CD8-positive, alpha-beta memory T cell (primary cell): ENCODE measurements at places on chromosomes 1 and 21. TPM values are rescaled to one million over a fixed set of nuclear protein-coding genes. Genes with fewer than 3 reads are reported as not detected.

The RNU1-1 gene
- total RNA-seq: 1,300 TPM

- H3K4me1 ChIP-seq: peaks cover 70% of the 10 kb centered on the region
- no peak for DNase-seq
- no peaks in the 10 kb centered on the region for H3K27me3 ChIP-seq
- H3K36me3 ChIP-seq: no peaks in the 10 kb centered on the region
Measured at GRCh38 chr1:111505641-111506119, 2.2 kb upstream of the ADORA3 start.

The RHCE gene
- 0.26 TPM for total RNA-seq

The NEGR1 gene
- not detected for total RNA-seq

GRCh38 chr1:204994086-204994862 is 48.7 kb upstream of the CNTN2 start:
- H3K27me3 ChIP-seq: no peaks in the 10 kb centered on the region
- no peak overlapping the region for H3K4me3 ChIP-seq
- no peaks in the 10 kb centered on the region for H3K36me3 ChIP-seq
- no peak overlapping the region for H3K27ac ChIP-seq

DNA sequence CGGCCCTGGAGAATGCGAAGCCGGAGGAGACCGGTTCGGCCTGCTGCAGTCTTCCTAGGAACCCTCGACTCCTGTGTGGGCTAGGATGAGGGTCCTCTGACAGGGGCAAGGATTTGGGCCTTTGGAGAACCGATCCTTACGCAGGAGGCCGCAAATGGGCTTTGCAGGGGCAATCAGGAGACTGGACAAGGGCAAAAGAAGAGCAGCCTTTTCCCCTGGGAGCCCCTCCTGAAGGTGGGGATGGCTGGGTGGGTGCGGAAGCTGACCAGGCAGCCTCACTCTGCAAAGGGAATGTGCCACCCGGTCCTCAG is 111.7 kb downstream of the NAV1 start:
- no peak for DNase-seq
- no peaks in the 10 kb centered on the region for H3K4me1 ChIP-seq
- peaks cover 8% of the 10 kb centered on the region for H3K27me3 ChIP-seq
- H3K27ac ChIP-seq: no peak overlapping the region
- H3K4me3 ChIP-seq: no peak overlapping the region

DNA sequence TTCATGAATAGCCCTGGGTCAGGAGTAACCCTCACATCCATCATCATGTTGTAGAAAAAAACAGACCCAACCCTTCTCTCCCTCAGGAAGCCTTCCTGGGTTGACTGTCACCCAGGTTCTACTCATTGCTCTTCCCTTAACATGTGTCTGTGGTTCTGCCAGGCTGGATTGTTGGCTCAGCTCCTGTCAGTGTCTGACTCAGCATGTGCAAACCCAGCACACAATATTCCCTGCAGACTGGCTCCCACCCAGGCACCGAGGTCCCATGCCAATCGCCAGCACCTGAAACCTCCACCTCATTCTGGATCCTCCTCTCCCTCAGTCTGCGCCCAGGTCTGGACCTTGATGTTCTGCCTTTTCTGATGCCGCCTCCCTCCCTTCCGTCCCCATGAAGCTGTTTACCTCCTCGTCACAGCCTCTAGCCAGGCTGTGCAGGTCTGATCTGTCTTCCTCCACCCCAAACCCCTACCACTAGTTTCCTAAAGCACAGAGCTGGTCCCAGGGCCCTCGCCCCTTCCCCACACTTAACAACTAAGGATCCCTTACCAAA is 4.3 kb upstream of the S100A8 start:
- no peaks in the 10 kb centered on the region for H3K36me3 ChIP-seq
- DNase-seq: no peak
- H3K4me3 ChIP-seq: no peak overlapping the region
- H3K27me3 ChIP-seq: peaks cover 5% of the 10 kb centered on the region
- no peaks in the 10 kb centered on the region for H3K4me1 ChIP-seq

- H3K27ac ChIP-seq: no peak overlapping the region
- no peaks in the 10 kb centered on the region for H3K36me3 ChIP-seq
- no peak overlapping the region for H3K4me3 ChIP-seq
- no peaks in the 10 kb centered on the region for H3K27me3 ChIP-seq
- no peaks in the 10 kb centered on the region for H3K4me1 ChIP-seq
Measured at GRCh38 chr1:39928809-39929587, 25.9 kb upstream of the MFSD2A start.

The MYOG gene
- total RNA-seq: not detected

- no peaks in the 10 kb centered on the region for H3K36me3 ChIP-seq
- DNase-seq: no peak
- no peak overlapping the region for H3K4me3 ChIP-seq
- no peak overlapping the region for H3K27ac ChIP-seq
- H3K27me3 ChIP-seq: no peaks in the 10 kb centered on the region
Measured at GRCh38 chr1:61753998-61754508, 11.8 kb downstream of the PATJ start.

The SPOCD1 gene
- not detected for total RNA-seq

DNA sequence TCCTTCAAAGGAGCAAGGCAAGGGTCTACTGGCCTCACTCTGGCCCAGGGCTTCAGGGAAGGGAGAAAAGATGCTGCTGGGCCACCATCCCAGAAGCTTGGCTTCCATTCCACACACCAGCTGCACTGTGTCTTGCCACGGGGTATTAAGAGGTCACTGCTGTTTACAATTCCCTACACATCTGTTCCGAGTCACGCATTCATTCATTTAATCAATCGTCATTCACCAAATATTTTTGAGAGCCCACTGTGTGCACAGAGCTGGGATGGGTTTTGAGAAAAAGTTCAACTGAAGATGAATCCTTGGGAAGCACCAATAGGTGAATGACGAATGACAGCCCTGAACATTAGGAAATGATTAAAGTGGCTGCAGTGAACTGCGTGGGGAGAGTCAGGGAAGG is 101.7 kb downstream of the NAV1 start:
- no peaks in the 10 kb centered on the region for H3K36me3 ChIP-seq
- DNase-seq: no peak
- H3K4me3 ChIP-seq: no peak overlapping the region
- no peaks in the 10 kb centered on the region for H3K27me3 ChIP-seq

The LCE1D gene
- not detected for total RNA-seq

DNA sequence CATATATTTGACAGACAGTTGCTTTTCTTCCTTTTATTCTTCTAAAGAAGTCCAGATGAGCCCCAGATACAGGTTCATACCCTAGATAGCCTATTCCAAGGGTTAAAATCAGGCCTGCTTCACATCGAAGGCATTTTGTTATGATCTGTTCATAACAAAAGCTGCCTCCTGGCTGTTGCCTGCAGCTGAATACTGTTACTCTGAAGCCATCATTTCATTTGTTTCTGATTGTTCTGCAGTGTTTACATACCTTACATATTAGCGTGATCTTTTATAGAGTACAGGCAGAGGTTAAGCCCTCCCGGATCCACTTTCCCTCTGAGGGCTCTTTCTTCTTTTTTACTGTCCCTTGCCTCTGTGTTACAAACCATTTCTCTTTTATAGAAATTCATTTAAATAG is 219.0 kb upstream of the HOOK1 start:
- DNase-seq: no peak
- no peaks in the 10 kb centered on the region for H3K36me3 ChIP-seq
- H3K27me3 ChIP-seq: no peaks in the 10 kb centered on the region
- H3K4me1 ChIP-seq: no peaks in the 10 kb centered on the region
- no peak overlapping the region for H3K27ac ChIP-seq
- no peak overlapping the region for H3K4me3 ChIP-seq

DNA sequence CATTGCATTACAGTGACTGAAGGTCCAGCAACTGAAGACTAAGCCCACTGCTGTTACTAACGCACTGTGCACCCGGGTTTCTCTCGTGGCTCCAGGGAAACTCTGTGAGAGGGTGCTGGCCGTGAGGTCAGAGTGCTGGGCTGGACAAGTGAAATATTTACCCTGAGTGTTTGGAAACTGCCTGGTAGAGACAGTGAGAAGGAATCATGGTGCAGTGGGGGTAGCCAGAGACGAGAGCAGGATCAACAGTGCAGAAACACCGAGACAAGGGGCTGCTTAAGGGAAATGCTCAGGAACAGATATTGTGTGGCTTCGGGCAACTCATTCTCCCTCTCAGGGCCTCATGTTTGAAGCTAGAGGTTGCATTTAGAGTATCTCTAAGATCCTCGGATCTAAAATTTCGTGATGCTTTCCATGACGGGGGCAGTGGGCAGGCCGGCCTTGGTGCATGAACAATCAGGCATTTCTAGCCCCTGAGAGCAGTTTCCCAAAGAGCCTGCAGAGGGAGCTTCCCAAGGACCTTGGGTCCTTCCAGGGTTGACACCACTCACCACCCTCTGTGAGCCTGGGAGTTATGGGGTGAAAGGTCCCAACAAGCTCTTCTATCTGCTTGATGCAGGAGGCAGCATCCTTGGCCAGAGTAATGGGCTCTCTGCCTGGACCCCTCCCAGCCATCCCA is 9.7 kb downstream of the CD2 start:
- peaks cover 99% of the 10 kb centered on the region for H3K4me1 ChIP-seq
- H3K27ac ChIP-seq: peak overlapping the region; percentile 73
- H3K36me3 ChIP-seq: peaks cover 73% of the 10 kb centered on the region

DNA sequence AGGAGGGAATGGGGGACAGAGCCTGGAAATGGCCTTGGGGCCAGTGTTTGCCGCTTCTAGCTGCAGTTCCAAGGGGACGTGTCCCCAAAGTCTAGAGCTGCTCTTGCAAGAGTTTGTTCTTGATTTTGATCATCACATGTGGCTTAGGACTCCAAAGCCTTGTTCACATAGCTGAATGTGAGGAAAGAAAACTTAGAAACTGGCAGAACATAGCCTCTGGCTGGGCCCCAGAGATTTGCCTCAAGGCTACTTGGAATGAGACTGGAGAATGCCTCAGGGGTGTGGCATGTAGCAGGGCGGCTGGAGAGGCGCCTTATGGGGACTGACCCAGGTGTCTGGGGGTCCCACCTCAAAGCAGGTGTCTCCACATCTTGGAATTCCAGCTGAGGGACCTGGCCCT is 2.3 kb downstream of the PDXK start:
- no peaks in the 10 kb centered on the region for H3K27me3 ChIP-seq
- peaks cover 27% of the 10 kb centered on the region for H3K4me1 ChIP-seq
- H3K4me3 ChIP-seq: peak overlapping the region; percentile 85

DNA sequence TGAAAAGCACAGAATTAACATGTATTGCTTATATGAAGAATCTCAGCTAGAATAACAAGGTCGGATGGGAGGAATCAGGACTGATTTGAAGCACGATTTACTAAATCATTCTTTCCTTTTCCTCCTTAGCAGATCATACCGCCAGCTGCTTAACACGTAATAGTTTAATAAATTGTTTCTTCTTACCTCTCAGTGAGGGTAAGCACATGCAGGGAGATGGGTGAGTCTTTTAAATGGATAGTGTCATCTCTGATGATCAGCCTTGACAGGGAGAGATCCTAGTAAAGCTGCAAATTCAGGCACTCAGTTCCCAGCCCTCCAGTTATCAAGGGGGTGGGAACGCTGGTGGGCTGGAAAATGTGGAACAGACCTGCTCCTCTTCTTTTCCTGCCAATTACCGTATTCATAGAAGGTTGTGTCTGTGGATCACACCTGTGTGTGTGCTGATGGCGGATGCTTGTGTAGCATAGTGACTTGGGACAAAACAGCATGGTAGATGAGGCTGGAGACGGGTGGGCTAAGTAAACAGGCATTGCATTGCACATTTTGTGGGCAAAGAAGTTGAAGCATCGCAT is 30.7 kb downstream of the NTPCR start:
- no peak overlapping the region for H3K4me3 ChIP-seq
- H3K4me1 ChIP-seq: peaks cover 14% of the 10 kb centered on the region
- no peaks in the 10 kb centered on the region for H3K36me3 ChIP-seq
- no peak overlapping the region for H3K27ac ChIP-seq
- no peaks in the 10 kb centered on the region for H3K27me3 ChIP-seq

DNA sequence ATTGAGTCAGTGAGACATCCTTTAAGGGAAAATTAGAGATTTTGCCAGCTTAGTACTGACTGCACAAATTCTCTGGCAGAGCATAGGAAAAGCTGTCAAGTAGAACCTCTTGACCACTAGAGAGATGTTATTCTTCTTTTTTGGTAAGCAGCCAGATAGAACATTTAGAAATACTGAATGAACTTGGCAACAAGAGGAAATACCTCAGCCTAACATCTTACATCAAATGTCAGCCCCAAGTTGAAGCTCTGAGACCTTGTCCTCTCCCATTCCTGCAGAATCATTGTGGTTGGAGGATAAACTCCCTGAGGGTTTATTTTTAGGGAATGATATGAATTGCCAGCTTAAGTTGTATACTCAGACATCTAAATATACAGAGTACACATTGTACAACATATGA is 53.5 kb downstream of the MIGA1 start:
- no peak overlapping the region for H3K27ac ChIP-seq
- H3K4me3 ChIP-seq: no peak overlapping the region
- DNase-seq: no peak

GRCh38 chr1:201224666-201225370 is 34.2 kb downstream of the IGFN1 start:
- DNase-seq: no peak
- no peak overlapping the region for H3K4me3 ChIP-seq
- no peaks in the 10 kb centered on the region for H3K4me1 ChIP-seq
- H3K27ac ChIP-seq: no peak overlapping the region
- H3K27me3 ChIP-seq: peaks cover 6% of the 10 kb centered on the region

The HMCN1 gene
- total RNA-seq: 0.02 TPM

The ETV3L gene
- not detected for total RNA-seq

GRCh38 chr1:100440075-100440809 is 87.9 kb downstream of the CDC14A start:
- peak; percentile 84 for DNase-seq
- H3K27ac ChIP-seq: peak overlapping the region; percentile 33
- H3K27me3 ChIP-seq: no peaks in the 10 kb centered on the region
- H3K36me3 ChIP-seq: no peaks in the 10 kb centered on the region
- H3K4me1 ChIP-seq: peaks cover 90% of the 10 kb centered on the region

The DNALI1 gene
- total RNA-seq: not detected

GRCh38 chr1:19644681-19645410 is 735 bp downstream of the NBL1 start:
- DNase-seq: no peak
- peak overlapping the region; percentile 61 for H3K4me3 ChIP-seq
- peaks cover 27% of the 10 kb centered on the region for H3K4me1 ChIP-seq
- peaks cover 6% of the 10 kb centered on the region for H3K27me3 ChIP-seq

GRCh38 chr1:80457409-80457808 is 1343.3 kb upstream of the ADGRL2 start:
- no peak for DNase-seq
- H3K27ac ChIP-seq: no peak overlapping the region
- no peak overlapping the region for H3K4me3 ChIP-seq
- no peaks in the 10 kb centered on the region for H3K27me3 ChIP-seq
- H3K36me3 ChIP-seq: no peaks in the 10 kb centered on the region

DNA sequence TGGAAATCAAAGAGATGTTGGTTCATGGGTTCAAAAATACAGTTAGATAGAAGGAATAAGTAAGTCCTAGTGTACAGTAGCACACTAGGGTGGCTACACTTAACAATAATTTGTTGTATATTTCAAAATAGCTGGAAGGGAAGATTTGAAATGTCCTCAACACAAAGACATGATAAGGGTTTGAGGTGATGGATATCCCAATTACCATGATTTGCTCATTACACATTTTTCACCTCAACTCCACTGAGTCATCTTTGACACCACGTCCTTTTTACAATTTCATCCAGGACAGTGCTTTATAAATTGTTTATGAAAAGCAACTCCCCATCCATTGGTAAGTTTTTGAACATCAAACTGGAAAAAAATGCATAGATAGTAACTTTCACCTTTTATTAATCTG is 208.3 kb downstream of the ZC3H11B start:
- H3K27me3 ChIP-seq: no peaks in the 10 kb centered on the region
- H3K27ac ChIP-seq: no peak overlapping the region
- no peak for DNase-seq
- H3K4me3 ChIP-seq: no peak overlapping the region
- H3K36me3 ChIP-seq: no peaks in the 10 kb centered on the region
